ENCODE measurements at places on chromosomes 4 and X.

DNA sequence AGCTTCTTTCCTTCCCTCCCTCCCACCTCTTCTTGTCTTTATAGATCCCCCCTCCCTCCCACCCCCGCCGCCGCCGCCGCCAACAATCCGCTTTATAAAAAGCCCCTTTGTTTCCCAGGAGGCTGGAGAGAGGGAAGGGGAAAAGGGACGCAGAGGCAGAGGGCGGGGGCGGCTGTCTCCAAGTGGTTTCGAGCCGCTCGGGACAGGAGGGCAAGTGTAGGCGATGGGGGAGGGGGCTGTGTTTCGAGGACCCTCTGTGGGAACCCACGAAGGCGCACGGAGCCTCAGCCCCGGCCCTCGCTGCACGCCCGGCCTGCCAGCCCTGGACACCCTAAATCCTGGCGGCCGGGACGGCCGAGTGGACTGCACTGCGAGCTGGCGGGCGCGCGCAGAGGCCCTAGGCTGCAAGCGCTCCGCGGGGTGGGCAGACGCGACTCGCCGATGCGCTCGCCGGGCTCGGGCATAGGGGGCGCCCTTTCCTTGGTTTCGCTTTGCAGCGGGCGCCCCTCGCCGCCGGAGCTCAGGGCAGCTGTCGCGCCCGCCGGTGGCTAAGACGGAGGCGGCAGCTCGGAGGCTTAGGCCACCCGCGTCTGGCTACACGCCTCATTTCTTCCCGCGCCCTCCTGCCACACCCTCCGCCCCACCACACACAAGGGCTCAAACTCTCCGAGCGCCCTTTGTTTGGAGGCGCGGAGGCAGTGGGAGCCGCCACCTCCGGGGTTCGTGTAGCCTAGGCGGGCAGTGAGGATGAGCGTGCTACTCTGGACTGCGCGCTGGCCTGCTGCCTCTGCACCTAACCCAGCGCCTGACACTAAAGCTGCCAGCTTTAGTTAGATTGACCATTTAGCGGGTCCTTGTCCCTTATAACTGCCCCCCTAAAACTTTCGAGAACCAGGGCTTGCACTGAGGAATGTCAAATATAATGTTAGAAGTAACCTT is 2.2 kb downstream of the MAMLD1 start:
- peak; percentile 46 for DNase-seq

- DNase-seq: no peak
Measured at GRCh38 chrX:153551135-153551534, 33.7 kb downstream of the ATP2B3 start.

DNA sequence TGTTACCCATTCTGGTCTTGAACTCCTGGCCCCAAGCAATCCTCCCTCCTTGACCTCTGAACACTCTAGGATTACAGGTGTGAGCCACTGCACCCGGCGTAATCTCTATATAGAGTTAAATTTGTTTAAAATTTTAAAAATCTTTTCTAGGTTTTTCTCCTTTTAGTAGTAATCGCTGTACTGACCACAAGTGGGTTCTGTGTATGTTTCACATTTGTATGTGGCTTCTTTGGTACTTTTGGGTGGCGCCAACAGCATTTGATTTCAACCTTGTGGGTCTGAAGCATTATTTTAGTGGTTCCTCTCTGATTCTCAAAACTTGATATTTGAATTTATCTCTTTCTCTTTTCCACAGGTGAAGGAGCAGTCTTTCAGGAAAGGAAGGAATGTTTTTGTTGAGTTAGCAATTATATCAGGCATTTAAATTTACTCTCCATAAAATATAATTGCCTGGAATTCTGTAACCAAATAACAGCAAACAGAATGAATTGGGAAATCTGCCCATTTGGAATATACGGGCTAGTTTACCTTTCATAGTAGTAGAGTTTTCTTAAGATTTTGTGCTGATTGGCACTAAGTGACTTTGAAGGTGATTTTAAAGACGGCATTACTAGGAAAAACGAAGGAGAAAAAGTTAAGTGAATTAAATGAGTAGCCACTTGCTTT is 29.5 kb downstream of the ARHGAP10 start:
- no peak for DNase-seq

- no peak for DNase-seq
Measured at GRCh38 chr4:117385526-117385925, 300.1 kb upstream of the TRAM1L1 start.

DNA sequence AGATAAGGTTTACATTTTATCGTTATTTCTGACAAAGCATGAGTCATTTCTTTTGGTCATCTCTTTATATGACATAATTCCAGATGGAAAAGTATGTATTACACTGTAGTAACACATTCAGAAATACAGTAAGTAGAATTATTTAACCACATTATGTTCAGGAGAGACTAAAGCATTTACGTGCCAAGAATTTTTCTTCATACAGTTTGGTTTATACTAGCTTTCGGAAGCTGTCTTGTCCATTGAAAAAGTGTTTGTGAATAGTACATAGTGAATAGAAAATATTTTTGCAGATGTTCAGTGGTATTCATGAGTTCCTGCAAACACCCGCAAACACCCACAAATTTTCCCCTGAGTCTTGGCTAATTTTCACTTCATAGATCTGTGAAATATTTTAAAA is 1033.0 kb upstream of the INTU start:
- DNase-seq: no peak

DNA sequence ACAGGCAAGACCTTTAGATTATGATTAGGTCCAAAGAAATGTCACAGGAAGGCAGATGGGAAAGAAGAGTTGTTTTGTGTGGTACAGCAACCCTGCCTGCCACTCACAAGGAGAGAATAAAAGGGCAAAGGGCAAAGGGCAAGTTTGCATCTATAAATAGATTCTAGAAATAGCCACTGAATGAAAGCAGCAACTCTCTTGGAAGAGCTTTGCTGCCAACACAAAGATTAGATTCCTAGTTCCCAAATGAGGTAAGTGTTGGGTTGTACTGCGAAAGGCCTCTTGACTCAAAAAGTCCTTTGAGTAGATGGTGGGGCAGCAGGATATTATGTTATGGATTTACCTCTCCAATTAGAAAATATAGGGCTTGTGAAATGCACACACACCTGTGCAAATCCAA is 61.2 kb downstream of the MOSPD2 start:
- DNase-seq: no peak

GRCh38 chr4:8544741-8545438 is 35.3 kb upstream of the GPR78 start:
- no peak for DNase-seq

DNA sequence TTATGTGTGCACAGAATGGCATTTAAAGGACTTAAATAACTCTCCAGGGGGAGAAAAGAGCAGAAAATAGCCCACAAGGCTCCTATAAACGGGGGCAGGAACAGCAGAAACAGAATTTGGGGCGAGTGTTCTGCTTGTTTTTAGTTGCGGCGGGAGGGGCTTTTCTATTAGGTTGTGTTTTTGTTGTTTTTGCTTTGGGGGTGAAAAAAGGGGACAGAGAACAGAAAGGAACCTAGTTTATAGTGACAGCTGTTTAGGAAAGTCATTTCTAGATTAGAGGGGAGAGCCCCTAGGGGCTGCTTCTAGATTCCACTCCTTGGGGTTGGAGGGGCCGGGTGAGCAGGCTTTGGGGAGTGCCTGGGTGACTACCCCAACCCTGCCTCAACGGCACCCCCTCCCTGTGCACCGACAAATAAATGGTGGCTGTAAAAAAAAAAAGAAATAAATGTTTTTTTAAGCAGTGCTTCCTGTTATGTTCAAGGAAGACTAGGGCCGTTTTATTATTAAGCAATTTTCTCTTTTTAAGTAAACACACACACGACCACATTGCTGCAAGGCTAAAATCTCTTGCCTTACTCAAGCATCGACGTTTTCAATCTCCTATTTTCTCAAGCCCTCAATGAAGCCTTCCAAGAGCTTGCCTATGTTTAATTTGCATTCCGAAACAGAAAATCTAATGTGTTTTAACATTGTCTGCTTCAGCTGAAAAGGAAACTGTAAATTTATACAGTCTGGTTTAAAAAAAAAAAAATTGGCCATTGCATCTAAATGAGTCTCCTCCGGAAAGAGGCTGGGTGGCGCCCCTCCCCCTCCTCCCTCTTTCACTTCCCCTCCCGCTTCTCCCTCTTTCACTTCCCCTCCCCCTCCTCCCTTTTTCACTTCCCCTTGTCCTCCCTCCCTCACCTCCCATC is 123.3 kb upstream of the TBL1X start:
- DNase-seq: no peak

- no peak for DNase-seq
Measured at GRCh38 chr4:56626963-56627362, 54.1 kb downstream of the HOPX start.

DNA sequence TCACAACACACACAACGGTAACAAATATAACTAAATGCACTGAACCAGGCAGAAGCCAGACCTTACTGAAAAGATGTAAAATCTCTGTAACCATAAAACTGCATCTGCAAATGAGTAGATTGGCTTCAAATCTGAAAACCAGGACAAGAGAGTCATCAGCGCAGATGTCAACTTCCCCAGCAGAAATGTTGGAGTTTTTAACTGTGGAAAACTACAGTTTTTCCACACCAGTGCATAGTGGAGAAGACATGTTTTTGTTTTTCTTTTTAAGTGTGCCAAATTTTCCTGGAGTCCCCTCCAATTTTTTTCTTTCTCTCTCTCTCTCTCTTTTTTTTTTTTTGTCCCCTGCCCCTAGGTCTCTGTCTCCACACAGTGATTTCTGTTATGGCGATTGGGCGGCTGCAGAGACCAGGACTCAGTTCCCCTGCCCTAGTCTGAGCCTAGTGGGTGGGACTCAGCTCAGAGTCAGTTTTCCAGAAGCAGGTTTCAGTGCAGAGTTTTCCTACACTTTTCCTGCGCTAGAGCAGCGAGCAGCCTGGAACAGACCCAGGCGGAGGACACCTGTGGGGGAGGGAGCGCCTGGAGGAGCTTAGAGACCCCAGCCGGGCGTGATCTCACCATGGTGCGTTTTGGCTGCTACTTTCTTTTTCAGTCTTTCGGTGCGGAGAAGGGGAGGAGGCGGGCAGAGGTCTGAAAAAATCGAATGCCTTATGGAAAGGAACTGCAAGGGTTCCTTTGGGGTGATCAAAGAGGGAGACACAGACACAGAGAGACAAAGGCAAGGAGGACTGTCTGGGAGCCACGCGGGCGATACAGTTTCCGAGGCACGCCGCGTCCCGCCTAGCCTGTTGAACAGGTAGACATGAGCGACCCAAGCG is at the start of gene GUCY1A1:
TSS of gene GUCY1A1 (plus strand) at position 505 of the 878 bp plus-strand sequence. CDS start 30,020 bp downstream, outside the sequence.
- no peak for DNase-seq

- DNase-seq: no peak
Measured at GRCh38 chr4:3344104-3344503, 51.3 kb downstream of the RGS12 start.

DNA sequence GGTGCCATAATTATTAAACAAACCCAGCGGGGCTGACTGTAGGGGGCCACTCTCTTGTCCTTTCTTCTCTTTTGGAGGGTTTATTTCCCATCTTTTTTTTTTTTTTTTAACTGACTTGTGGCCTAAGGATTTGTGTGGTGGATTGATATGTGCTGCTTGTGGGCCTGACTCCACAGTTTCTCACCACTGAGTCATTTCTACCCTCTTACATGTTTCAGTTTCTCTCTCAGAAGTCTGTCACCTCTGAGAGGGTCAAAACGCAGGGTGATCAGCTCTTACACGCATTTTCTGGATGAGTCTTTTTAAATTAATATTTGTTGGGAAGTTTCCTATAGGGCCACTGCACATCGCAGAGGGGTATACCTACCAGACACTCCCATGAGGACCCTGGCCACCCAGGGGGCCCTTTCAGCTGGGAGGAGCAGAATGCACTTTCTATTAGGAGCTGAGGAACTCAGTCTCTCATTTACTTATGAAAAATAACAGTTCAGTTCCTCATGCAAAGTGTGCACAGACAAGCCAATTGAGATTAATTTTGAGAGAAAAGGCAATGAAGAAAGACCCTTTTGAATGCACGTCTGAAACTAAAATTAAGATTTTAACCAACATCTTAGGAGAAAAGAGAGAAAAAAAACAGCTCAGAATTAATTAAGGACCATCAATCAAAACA is 407.9 kb downstream of the TECRL start:
- no peak for DNase-seq

GRCh38 chr4:128980816-128981326 is 112.5 kb downstream of the SCLT1 start:
- no peak for DNase-seq

DNA sequence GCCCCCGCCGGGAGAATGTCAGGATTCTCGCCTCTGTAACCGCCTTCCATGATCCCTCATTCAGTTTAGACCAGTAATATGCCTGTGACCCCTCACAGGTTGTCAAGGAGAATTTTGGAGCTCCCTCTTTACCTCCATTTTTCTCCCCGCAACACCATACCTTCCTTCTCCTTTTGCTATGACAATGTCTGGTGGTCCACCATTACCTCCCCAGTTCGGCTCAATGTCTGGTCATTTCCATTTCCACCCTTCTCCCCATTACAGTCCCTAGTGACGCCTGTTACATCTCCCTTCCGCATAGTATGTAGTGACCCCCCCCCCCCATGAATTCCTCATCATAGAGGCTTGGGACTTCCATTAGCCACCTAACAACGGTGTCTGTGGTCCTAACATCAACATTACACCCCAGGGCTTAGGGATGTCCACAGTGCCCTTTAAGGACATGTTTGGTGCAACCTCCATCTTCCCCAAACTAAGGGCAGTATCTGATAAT is 700 bp downstream of the ARAF start:
- DNase-seq: no peak

GRCh38 chr4:35757836-35758235 is 486.5 kb downstream of the ARAP2 start:
- DNase-seq: no peak

DNA sequence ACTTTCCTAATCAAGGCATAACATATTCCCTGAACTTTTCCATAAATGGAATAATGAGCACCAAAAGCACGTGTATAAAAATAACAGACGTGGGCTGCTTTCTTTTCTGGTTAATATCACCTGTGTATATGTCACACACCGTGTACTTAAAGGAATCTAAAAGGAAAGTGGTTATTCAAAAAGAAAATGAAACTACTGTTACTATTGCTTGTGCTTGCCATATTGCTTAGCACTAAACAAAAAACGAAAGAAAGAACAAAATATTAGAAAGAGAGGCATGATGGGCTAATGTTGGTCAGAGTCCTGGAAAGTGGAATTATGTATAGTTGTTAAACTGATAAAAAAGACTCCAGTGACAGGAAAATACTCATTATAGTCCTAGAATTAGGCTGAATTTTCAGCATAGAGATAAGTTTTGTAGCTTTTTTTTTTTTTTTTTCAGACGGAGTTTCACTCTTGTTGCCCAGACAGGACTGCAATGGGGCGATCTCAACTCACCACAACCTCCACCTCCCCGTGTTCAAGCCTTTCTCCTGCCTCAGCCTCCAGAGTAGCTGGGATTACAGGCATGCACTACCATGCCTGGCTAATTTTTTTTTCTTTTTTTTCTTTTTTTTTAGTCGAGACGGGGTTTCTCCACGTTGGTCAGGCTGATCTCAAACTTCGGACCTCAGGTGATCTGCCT is 123.2 kb downstream of the PABPC4L start:
- DNase-seq: no peak

- no peak for DNase-seq
Measured at GRCh38 chr4:2360396-2360730, 58.1 kb downstream of the ZFYVE28 start.

- DNase-seq: no peak
Measured at GRCh38 chrX:101370888-101371504, 15.0 kb downstream of the BTK start.

DNA sequence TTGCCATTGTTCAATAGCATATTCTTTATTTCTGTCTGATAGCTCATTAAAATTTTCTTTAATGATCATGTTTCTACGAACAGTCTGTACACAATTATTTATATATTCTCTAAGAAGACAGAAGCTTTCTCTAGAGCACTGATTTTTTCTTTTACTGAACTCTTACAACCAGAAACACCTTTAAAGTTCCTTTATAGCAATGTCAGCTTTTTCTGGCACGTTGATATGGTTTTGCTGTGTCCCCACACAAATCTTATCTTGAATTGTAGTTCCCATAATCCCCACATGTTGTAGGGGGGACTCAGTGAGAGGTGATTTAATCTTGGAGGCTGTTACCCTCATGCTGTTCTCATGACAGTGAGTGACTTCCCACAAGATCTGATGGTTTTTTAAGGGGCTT is 299.4 kb downstream of the PPARGC1A start:
- no peak for DNase-seq
